ENCODE measurements at places on chromosomes 12 and 14.

- no peak for DNase-seq
Observed at GRCh38 chr12:115398311-115398781, 714.4 kb upstream of the TBX3 start.

DNA sequence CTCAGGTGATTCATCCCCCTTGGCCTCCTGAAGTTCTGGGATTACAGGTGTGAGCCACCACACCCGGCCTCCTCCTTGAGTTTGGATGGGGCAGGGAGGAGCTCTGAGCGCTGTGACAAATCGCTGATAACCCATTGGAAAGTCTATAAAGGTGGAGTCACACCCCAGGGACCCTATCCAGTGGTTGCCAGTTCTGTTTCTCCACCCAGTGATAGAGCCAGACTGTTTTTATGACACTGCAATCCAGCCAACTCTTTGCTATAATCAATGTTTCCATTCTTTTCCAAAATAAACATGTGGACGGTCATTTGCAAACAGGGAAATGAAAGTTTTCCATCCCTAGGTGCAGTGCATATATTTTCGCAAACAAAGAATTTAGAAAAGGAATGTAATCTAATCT is 142.0 kb upstream of the PELI2 start:
- peak; percentile 16 for DNase-seq

- peak; percentile 18 for DNase-seq
Observed at GRCh38 chr14:90349739-90350138, 18.0 kb upstream of the NRDE2 start.

- no peak for DNase-seq
Observed at GRCh38 chr14:68525516-68525915, 267.4 kb downstream of the ZFP36L1 start.

- no peak for DNase-seq
Observed at GRCh38 chr12:75354011-75354410, 19.5 kb downstream of the GLIPR1L1 start.

GRCh38 chr12:106179086-106179485 is 40.3 kb upstream of the NUAK1 start:
- DNase-seq, result no peak

DNA sequence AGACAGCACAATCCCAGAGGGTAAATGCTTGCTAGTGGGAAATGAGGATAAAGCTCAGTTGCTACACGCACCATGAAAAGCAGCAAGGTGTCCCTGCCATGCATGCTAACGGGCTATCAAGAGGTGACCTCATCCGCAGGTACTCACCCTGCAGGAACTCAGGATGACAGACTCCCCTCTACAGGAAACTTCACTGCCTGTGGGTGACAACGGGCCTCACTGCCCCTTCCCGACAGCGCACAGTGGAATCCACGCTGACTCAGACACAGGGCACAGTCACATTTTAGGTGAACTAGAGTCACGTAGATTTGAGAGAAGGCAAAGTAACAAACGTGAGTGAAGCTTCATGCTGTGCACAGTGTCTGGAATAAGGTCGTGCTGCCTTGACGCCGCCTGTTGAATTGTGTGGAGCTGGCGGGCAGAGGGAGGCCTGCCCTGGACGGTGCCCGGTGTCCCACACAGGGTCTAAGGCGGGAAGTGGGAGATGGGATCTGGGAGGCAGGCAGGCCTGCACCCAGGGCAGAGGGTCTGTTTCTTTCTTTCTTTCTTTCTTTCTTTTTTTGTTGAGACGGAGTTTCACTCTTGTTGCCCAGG is 331.8 kb downstream of the TMEM132D start:
- no peak for DNase-seq

DNA sequence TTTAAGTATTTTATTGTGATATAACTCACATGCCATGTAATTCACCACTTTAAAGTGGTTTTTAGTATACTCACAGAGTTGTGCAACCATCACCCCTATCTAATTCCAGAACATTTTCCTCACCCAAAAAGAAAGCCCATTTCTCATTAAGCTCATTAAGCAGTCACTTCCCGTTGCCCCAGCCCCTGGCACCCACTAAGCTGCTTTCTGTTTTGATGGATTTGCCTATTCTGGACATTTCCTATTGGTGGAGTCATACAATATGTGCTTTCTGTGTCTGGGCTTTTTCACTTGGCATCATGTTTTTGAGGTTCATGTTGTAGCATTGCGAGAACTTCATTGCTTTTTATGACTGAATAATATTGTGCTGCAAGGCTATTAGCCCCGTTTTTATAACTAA is 66.0 kb downstream of the ARL6IP4 start:
- DNase-seq, result no peak

DNA sequence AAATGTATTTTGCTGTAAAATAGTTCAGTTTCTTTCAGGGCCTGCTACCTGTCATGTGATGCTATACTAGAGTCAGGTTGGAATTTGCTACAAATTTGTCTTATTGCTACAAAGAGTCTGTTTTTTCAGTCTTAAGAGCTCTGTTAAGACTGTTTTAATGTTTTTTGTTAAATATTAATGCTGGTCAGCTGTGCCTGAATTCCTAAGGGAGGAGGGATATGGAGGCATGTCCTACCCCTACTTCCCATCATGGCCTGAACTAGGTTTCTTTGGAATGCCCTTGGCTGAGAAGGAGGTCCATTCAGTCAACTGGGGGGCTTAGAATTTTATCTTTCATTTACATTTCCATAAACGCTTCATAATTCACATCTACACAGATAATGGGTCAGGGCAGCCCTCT is 30.0 kb downstream of the IQSEC3 start:
- DNase-seq, result no peak

- DNase-seq, result peak; percentile 1
Observed at GRCh38 chr12:12214201-12214600, 52.6 kb downstream of the LRP6 start.
